ENCODE measurements at places on chromosomes 13 and 19. TPM values are rescaled to one million over a fixed set of nuclear protein-coding genes. Genes with fewer than 3 reads are reported as not detected.
A peak's percentile ranks its signal among the peaks of the same experiment; 100 is the strongest.

The NXNL1 gene
- not detected for polyA plus RNA-seq

The SIRT6 gene
- 39.6 TPM for polyA plus RNA-seq

The LRP3 gene
- 240 TPM for polyA plus RNA-seq

The CATSPERD gene
- not detected for polyA plus RNA-seq

The PRODH2 gene
- not detected for polyA plus RNA-seq

The PDX1 gene
- polyA plus RNA-seq = not detected

The SOHLH2 gene
- polyA plus RNA-seq = 0.19 TPM

The KANK2 gene
- polyA plus RNA-seq = 34.0 TPM

The KCNN4 gene
- polyA plus RNA-seq = 5.0 TPM

The PCP2 gene
- not detected for polyA plus RNA-seq

DNA sequence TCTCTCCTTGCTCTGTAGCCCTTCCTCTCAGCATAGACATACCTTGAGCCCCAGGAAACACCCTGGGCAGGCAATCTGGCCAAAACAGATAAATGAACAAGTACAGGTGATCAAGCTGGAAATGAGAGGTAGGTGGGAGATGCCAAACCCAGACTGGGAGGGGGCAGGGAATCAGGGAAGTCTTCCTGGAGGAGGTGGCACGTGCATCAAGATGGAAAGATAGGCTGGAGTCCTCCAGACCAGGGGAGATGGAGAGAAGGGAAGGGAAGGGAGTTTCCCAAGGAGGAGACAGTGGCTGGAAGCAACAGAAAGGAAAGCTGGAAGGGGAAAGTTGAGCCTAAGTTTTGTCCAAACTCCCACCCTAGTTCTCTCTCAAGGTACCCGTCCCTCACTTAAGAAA, 1.7 kb upstream of the MUC16 start:
- no peak for DNase-seq

DNA sequence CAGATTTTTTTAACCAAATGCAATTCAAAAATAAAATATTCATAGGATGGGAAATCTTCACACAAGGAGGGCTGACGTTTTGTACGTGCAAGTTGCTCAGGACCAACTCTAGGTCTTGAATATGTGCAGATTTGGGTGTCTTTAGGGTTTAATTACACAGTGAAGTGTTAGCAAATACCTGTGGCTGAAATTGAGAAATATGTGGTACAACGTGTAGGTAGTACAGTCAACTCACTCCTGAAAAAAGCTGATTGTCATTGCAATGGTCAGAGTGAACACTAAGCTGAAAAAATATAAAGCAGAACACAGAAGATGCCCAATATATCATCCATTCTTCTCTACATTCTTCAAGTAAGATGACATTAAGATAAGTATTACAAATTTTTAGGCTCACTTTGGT, 314.3 kb downstream of the SLITRK1 start:
- no peak for DNase-seq

DNA sequence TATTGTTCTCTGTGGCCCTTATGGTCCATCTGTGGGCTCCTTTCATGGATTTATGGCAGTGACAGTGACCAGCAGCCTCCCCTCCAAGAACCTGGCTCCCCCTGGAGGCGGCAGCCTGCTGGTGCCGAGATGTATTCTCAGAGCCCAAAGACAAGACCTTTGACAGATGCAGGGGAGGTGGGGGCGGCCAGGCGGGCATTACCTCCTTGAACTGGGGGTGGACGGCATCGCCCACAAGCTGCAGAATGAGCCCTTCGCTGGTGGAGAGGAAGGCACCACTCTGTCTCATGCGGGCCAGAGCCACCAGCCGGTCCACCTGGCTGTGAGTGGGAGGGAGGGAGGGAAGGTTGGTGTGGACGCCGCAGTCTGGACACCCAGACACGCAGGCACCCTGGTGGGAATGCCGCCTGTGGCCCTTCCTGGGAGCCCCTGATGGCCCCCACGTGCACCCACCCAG, 6.6 kb downstream of the ISOC2 start:
- DNase-seq = peak; percentile 67

GRCh38 chr19:30224689-30225606, 147.2 kb upstream of the ZNF536 start:
- peak; percentile 88 for DNase-seq

DNA sequence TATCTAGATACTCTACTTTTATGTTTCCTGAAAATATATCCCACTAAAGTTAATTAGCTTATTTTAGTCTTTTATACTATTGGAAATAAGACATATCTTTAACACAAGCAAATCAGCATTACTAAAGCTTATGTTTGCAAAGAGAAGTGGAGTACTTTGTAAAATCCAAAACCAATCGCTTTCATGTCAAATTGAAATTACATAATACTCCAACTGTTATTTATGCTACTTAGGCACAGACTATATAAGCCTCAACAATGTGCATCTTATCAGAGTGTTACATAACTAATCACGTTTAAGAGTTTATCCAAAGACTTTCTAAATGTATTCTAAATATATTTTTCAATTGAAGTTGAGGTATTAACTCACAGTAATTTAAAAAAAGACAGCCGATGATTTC, 200.0 kb downstream of the PCDH20 start:
- DNase-seq = no peak

DNA sequence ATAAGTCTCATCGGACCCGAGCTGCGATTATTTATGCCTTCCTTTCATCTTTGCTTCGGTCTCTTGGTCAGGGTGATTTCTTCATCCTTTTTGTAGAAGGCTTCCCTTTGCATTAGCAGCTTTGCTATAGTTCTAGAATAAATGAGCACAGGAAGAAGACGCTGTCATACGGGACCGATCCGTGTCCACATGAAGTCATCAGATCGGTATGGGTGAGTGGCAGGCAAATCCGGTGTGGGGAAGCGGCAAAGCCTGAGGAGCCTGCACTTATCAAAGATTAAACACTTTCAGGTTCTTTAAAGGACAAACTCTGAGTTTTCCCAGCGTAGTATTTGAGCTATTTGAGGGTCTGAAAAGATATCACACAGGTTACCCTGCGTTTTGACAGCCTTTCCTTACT, 119.3 kb downstream of the IRS2 start:
- no peak for DNase-seq

- DNase-seq = peak; percentile 5
Measured at GRCh38 chr19:57537953-57538547, 10.9 kb downstream of the ZNF549 start.

GRCh38 chr13:86476656-86477055, 677.4 kb upstream of the SLITRK6 start:
- no peak for DNase-seq

DNA sequence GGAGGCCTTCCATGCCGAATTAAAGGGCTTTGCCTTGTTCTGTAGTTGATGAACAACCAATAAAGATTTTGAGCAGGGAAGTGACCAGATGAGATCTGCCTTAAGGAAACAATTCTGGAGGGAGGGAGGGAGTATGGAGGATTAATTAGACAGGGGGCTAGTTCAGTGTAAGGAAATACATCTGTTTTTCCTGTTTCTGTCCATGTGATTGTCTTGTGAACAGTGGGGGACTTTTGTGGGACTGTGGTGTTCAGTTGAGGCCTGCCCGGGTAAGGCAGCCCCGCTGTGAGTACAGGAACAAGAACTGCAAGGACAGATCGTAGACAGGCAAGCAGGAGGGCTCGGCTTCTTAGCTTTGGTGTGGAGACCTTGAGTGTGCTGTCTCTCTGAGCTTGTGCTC, 59.0 kb downstream of the DGKH start:
- no peak for DNase-seq

- DNase-seq = no peak
Measured at GRCh38 chr13:59236944-59237343, 926.8 kb downstream of the DIAPH3 start.

- no peak for DNase-seq
Measured at GRCh38 chr19:51461723-51462161, 3.5 kb upstream of the SIGLEC8 start.

DNA sequence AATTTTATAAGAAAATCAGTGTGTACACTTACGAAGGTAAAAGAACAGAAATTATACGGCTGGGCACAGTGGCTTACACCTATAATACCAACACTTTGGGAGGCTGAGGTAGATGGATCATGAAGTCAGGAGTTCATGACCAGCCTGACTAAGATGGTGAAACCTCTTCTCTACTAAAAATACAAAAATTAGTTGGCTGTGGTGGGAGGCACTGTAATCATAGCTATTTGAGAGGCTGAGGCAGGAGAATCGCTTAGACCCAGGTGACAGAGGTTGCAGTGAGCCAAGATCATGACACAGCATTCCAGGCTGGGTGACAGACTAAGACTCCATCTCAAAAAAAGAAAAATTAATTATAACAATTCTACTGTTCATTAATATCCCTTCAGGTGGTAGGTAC, 151.9 kb downstream of the ZNF737 start:
- DNase-seq = no peak

- DNase-seq = no peak
Measured at GRCh38 chr13:81487151-81487550, 1146.2 kb upstream of the SPRY2 start.

DNA sequence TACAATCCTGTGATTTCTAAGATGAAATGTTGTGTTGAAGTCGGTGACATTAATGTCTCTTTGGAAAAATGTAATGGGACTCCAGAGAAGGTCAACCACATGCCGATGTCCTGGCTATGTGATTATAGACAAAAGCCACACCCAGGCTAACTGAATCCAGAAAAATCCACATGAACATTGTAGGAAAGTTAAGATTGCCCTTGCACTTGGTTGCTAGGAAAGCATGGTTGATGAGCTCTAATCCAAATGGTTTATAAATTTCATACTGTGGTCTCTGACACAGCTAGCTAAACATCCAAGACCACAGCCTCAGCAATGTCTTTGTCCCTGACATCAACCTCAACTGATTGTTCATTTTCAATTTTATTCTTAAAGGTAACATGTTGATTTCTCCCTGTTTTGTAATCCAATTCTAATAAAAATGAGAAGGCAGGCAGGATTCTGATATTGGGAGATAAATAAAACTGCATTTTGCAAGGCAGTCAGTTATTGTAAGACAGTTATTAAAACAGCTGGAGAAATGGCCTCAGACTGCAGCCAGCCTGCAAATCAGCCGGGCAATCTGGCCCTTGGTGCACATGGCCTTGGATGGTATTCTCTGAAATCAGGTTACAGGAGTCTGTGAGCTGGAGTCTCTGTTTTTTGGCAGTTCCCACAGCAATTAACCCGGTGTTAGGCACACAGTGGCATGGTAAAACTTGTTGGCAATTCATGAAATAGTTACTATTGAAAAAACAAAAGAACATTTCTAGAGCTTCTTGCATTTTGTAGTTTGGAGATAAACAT, 93.9 kb downstream of the STARD13 start:
- no peak for DNase-seq

DNA sequence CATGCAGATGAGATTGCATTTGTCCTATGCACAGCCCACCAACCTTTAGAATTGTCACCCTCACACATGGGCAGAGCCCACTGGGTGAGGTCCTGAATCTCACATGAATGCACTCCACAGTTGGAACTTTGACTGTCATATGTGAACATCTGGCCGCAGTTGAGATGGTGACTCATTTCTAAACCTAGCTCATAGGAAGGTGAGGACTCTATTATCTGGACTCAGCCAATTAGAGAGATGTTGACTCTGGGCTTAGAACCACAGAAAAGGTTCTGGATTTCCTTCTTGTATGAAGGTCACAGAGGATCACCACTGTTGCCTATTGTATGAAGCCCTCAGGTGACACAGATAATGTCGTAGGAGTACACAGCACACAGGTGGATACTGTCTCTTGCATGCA, 25.6 kb upstream of the ZNF681 start:
- no peak for DNase-seq

DNA sequence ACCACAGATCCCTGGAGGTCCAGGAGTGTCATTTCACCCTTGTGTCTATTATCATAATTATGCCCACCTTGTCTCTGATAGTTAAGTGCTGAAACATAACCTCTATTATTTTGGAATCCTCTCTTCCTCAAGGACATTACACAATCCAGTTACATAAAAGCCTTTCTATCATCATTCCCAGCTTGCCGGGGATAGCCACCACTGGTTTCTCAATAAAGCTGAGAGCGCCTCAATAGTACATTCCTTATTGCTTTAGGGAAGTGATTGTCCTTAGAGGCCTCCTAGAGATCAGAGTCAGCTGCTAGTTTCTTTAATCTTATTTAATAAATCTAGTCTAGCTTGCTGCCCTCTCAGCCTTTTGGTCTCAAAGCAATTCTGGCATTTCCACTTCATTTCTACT, 490.0 kb upstream of the ATXN8OS start:
- DNase-seq = no peak

DNA sequence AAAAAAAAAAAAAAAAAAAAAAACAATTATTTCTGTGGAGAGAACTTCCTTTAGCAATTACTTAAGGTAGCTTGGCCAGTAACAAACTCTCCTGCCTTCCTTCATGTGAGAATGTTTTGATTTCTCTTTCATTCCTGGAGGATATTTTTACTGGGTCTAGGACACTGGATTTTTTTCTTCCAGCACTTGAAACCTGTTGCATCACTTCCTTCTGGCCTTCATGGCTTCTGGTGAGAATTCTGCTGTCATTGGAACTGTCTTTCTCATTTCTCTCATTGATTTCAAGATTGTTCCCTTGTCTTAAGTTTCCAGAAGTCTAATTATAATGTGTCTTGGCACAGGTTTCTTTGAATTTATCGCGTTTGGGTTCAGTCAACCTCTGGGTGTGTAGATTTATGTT, 19.3 kb upstream of the RAB20 start:
- no peak for DNase-seq

- DNase-seq = no peak
Measured at GRCh38 chr19:44738603-44739558, 9.6 kb upstream of the BCL3 start.

DNA sequence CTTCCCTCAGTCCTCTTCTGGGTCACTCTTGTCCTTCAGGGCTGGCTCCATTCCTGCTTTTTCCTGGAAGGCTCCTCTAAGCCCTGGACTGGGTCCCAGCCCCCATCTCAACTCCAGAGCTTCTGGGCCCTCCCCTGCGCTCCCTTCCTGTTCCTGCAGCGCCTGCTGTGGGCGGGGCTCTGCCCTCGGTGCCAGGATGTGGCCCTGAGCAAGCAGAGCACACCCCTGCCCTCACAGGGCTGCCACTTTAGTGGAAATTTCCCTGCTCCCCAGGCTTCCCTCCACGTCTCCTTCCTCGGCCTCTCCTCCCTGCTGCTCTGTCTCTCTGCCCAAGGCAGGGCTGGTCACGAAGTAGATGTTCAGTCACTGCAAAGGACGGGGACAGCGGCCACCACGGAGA, 28.8 kb downstream of the DPF1 start:
- DNase-seq = no peak

DNA sequence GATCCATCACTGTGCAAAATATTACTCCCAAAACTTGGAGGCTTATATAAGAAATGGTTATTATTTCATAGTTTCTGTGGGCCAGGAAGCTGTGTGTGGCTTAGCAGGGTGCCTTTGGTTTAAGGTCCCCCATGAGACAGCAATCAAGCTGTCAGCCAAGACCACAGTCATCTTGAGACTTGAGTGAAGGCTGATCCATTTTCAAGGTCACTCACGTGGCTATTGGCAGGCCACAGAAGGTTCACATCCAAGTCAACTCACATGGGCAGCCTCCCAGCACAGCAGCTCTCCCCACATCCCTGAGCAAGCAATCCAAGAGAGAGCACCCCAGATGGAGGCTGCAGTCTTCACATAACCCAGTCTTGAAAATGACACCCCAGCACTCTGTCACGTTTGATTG, 537.4 kb downstream of the MYO16 start:
- DNase-seq = no peak

Measured in brain (organoid and tissue), 16 donors.